Activated CD4-positive, alpha-beta T cell treated with anti-CD3 and anti-CD28 coated beads, Interleukin-2, amount 50 U/mL, for 4 hours (primary cell): ENCODE measurements at places on chromosomes 7 and 10.

GRCh38 chr7:121084748-121085336 lies 96.3 kb downstream of the CPED1 start:
- no peak for DNase-seq

DNA sequence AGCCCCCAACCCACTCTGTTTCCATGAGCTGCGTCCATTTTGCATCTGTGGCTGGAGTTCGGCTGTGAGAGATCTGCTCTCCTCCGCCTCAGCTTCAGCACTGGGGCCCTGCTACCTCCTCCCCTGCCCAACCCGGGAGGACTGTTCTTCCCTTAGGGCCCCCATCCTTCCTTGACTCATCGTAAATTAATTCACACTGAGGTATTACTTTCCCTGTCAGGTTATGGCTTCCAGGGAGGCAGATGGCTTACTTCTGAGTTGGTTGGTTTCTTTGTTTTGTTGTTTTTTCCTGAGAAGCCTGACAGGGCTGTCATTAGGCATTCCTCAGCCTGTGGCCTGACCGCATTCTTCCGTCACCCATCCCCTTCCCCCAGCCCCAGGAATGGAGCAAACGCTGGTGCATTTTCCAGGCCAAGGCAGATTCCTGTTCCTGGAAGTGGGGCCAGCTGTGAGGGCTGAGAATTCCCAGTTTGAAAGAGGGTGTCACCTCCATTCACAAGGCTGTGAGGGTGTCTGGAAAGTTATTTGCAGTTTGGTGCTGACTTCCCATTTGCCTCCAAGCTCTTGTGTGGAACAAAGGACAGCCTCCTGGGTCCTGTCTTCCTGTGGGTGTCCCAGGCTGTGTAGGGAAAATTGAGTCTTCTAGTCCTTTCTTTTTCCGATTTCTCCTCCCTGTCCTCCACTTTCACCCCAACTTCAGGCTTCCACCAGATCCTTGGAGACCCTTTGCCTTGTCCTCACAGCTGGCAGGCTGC lies 11.7 kb downstream of the CPA5 start:
- no peak for DNase-seq

GRCh38 chr7:19698331-19698730 lies 10.5 kb downstream of the POLR1F start:
- no peak for DNase-seq

- no peak for DNase-seq
Measured at GRCh38 chr7:99099499-99100077, 44.3 kb downstream of the SMURF1 start.

GRCh38 chr10:28137907-28138880 lies 139.3 kb upstream of the ODAD2 start:
- no peak for DNase-seq

DNA sequence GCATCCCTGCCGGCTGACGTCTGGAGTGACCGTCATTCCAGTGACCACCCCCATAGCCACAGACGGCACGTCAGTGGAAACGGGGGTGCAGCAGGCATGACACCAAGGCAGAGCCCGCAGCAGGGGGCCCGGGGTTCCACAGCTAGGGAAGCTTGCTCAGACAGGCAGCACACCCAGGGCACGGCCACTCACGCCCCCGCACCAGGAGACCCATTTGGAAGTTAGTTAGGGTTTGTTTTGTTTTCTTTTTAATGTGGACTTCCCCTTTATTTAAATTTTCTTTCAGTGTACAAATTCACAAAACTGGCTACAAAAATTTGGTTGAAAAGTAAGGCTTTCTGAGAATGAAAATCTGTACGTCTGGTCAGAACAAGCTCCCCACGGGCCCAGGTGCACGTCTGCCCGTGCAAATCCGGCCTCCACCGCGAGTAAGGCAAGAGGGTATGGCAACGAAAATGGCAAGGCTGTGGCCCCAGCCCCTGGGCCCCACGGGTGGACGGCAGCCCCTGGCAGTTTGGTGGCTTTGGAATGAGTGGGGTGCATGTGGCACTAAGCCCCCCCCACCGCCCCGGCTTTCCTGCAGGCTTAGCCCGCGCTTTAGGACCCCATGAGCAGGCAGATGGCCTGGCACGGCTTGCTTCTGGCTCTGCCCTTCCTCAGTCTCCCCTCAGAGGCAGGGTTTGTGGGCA lies 124.2 kb downstream of the FAM53B start:
- DNase-seq = no peak

- DNase-seq = no peak
Measured at GRCh38 chr10:36578306-36578705, 547.1 kb upstream of the ANKRD30A start.

- DNase-seq = no peak
Measured at GRCh38 chr10:33506838-33507661, 172.6 kb upstream of the NRP1 start.

GRCh38 chr10:30855131-30855530 lies 176.5 kb downstream of the ZNF438 start:
- DNase-seq = no peak

DNA sequence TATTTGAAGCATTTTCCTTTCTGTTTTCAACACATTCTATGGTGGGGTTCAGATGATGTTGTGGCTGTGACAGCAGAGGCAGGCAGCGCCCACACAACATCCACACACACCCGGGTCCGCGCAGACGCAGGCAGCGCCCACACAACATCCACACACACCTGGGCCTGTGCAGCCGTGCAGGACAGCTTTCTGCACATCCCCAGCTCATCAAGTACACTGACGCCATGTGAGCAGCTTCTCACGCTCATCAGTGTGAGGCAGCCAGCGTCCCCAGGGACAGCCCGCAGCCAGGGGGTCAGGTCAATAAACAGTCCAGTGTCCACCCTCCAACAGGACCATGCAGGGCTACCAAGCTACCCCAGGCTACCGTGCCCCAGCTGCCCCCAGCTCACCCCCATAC lies 272.8 kb upstream of the TCERG1L start:
- DNase-seq = no peak

DNA sequence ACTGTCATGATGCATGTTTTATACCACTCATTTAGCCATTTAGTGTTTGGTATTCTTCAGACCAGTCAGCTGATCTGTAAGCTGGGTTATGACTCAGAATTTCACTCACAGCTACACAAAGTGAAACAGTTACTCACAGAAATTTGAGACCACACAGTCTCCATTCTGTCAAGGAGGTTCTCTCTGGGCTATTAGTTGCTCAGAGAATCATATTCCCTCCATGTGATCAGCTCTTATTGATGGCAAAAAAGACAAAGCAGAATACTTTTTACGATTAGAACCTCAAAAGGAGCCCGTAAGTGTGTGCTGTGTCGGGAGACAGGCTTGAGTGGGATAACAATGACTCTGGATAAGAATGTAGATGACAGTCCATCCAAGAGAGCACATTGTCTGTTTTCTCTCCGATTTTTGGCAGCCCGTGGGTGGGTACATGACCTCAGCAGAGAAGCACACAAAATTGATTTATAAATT lies 277.6 kb upstream of the SORCS1 start:
- DNase-seq = no peak

DNA sequence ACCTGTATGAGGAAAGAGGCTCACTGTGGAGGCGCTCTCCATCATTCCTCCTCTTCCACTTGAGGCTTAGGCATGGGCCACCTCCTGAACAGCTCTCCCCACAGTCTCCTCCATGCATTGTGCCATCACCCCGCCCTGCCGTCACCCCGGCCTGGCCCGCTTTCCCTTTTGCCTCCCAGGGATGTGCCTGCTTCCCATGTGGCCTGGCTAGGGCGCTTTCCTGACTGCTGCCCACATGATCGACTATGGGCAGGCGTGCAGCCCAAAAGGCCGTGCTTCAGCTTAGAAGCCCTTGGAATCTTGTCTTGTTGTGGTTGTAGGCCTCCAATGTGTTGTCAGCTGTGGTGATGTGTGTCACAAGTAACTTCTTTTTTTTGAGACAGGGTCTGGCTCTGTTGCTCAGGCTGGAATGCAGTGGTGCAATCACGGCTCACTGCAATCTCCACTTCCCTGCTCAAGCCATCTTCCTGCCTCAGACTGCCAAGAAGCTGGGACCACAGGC lies 1.8 kb upstream of the ACTR3C start:
- no peak for DNase-seq

DNA sequence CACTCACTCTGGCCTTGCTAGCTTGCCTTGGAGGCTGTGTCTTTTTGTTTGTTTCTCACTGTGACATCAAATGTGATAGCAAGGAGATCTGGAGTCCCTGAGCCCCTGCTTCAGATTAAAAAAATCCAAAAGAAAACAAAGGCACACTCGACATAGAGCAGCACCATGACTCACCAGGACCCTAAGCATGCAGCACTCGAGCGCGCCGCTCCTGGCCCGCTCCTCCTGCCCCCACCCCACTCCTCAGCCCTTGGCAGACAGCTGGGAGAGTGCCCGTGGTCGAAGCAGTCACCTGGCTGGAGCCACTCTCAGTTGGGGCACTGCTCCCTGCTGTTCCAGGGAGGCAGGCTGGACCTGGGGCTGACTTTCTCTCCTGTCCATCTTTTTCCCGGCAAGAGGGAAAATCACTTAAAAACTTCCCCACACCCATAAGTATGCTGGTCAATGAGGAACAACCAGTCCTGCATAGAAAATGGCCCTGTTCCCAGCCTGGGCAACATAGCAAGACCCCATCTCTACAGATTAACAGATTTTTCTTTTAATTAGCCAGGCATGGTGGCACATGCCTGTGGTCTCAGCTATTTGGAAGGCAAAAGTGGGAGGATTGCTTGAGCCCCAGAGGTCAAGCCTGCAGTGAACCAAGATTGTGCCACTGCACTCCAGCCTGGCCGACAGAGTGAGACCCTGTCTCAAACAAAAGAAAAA lies 128.4 kb downstream of the PAXIP1 start:
- DNase-seq = no peak
